CD4-positive, alpha-beta T cell treated with Interleukin-12 subunit alpha and Interleukin-12 subunit beta, for 1 hour (primary cell): ENCODE measurements at places on chromosomes 2 and 18.

- peak; percentile 87 for DNase-seq
These were observed 83.4 kb upstream of the RTN4 start for GRCh38 chr2:55133467-55134315.

GRCh38 chr2:12173271-12173942 is 427.0 kb downstream of the LPIN1 start:
- DNase-seq: no peak

GRCh38 chr2:6864923-6865345 is 773 bp downstream of the CMPK2 start:
- DNase-seq: no peak

GRCh38 chr2:16081316-16082200 is 141.2 kb downstream of the MYCN start:
- DNase-seq: no peak

DNA sequence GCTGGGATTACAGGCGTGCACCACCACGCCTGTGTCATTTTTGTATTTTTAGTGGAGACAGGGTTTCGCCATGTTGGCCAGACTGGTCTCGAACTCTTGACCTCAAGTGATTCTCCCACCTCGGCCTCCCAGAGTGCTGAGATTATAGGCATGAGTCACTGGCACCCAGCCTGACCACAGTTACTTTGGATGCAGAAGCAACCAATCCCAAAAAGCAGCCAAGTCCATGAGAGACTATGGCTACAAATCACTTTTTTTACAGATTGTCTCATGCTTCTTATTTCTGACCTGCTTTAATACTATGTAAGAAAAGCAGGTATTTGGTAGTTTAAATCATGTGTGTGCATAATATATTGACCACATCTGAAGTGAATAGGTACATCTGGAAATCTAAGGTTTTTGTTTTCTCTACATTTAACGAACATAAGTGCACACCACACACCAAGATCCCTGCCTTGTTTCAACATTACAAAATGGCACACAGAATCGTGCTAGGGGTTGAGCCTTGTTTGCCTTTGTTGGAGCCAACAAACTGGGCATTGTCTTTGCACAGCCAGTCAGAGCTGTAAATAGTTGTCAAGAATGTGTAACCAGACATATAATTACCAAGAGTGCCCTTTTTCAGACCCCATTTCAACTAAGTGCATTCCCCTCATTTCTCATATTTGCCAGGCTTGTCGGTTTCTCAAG is 18.3 kb upstream of the MAP4K4 start:
- no peak for DNase-seq

GRCh38 chr18:267380-267687 is 513 bp downstream of the THOC1 start:
- no peak for DNase-seq

- no peak for DNase-seq
These were observed 203.6 kb upstream of the GALNT5 start for GRCh38 chr2:157053876-157054275.

- no peak for DNase-seq
These were observed 51.2 kb downstream of the BIN1 start for GRCh38 chr2:127055786-127056076.
